ENCODE measurements at places on chromosomes 7 and 10. TPM values are rescaled to one million over a fixed set of nuclear protein-coding genes. Genes with fewer than 3 reads are reported as not detected.

LRIT1 gene
- total RNA-seq: not detected

GRCh38 chr10:69087590-69088470 is at the start of gene SRGN:
TSS of gene SRGN (plus strand) at chr10:69088103. CDS start at chr10:69088158, 55 bp downstream.
- peaks cover 58% of the 10 kb centered on the region for H3K4me1 ChIP-seq
- peak within 1 kb of the TSS; percentile 82 for H3K4me3 ChIP-seq
- DNase-seq: peak; percentile 90
- H3K27ac ChIP-seq: peak within 1 kb of the TSS; percentile 95

INMT gene
- not detected for total RNA-seq

GHRHR gene
- total RNA-seq: not detected

- H3K4me1 ChIP-seq: peaks cover 74% of the 10 kb centered on the region
- H3K36me3 ChIP-seq: peaks cover 37% of the 10 kb centered on the region
- no peak overlapping the region for H3K27ac ChIP-seq
- no peak overlapping the region for H3K4me3 ChIP-seq
- no peaks in the 10 kb centered on the region for H3K27me3 ChIP-seq
- no peak for DNase-seq
These were observed 54.1 kb downstream of the HK1 start for GRCh38 chr10:69332278-69333010.

CDNF gene
- total RNA-seq: 0.89 TPM

GRCh38 chr7:123433665-123434064 is 100.7 kb downstream of the IQUB start:
- no peaks in the 10 kb centered on the region for H3K36me3 ChIP-seq
- no peak for DNase-seq
- no peaks in the 10 kb centered on the region for H3K4me1 ChIP-seq
- H3K4me3 ChIP-seq: no peak overlapping the region
- no peaks in the 10 kb centered on the region for H3K27me3 ChIP-seq

FAM200A gene
- total RNA-seq: 5.4 TPM

GRCh38 chr10:11012421-11013295 is 5.0 kb upstream of the CELF2 start:
- no peak overlapping the region for H3K4me3 ChIP-seq
- no peak for DNase-seq
- no peak overlapping the region for H3K27ac ChIP-seq
- H3K4me1 ChIP-seq: peaks cover 16% of the 10 kb centered on the region
- H3K36me3 ChIP-seq: no peaks in the 10 kb centered on the region

- H3K36me3 ChIP-seq: no peaks in the 10 kb centered on the region
- no peaks in the 10 kb centered on the region for H3K27me3 ChIP-seq
- peak overlapping the region; percentile 59 for H3K27ac ChIP-seq
- no peak overlapping the region for H3K4me3 ChIP-seq
These were observed 47.2 kb downstream of the DNAJC12 start for GRCh38 chr10:67790534-67791408.

GRCh38 chr7:40608321-40609075 is 473.7 kb downstream of the SUGCT start:
- H3K27me3 ChIP-seq: no peaks in the 10 kb centered on the region
- H3K4me1 ChIP-seq: peaks cover 4% of the 10 kb centered on the region
- no peak overlapping the region for H3K4me3 ChIP-seq
- no peak for DNase-seq
- no peaks in the 10 kb centered on the region for H3K36me3 ChIP-seq

Data from activated CD8-positive, alpha-beta T cell treated with anti-CD3 and anti-CD28 coated beads, Interleukin-2, amount 10 ng/mL, durations not matched to agents 7 days and 5 days (primary cell).